Diencephalon (tissue), 1 donor: ENCODE measurements at places on chromosomes 7 and 10. TPM values are rescaled to one million over a fixed set of nuclear protein-coding genes. Genes with fewer than 3 reads are reported as not detected.

Gene BTBD16
- not detected for total RNA-seq

Gene VWDE
- 2.1 TPM for total RNA-seq

Gene SPDYE16
- 0.23 TPM for total RNA-seq

Gene REEP3
- 21.0 TPM for total RNA-seq

Gene GSTO2
- total RNA-seq = 6.7 TPM

Gene SPRN
- 13.4 TPM for total RNA-seq

Gene MMRN2
- total RNA-seq = 5.1 TPM

Gene LOXL4
- 0.46 TPM for total RNA-seq

Gene IKZF1
- total RNA-seq = 3.7 TPM

Gene CALHM1
- total RNA-seq = 0.23 TPM

Gene TWIST1
- 1.6 TPM for total RNA-seq

Gene CLIP2
- total RNA-seq = 115 TPM

Gene OR2A42
- total RNA-seq = under 0.01 TPM

Gene CRYGN
- not detected for total RNA-seq

Gene TMEM270
- not detected for total RNA-seq

Gene ADRA2A
- total RNA-seq = 6.0 TPM

Gene C7orf33
- total RNA-seq = not detected

Gene AMPH
- 61.6 TPM for total RNA-seq

Gene RSPH10B2
- total RNA-seq = 6.0 TPM

Gene GPAM
- total RNA-seq = 30.4 TPM

Gene IKZF5
- total RNA-seq = 10.6 TPM

Gene FFAR4
- 1.2 TPM for total RNA-seq

Gene LLCFC1
- not detected for total RNA-seq

Gene VPS37D
- total RNA-seq = 24.0 TPM

Gene IFIT1B
- 0.92 TPM for total RNA-seq

Gene CELF2
- 102 TPM for total RNA-seq

Gene TLX1
- not detected for total RNA-seq

Gene CTBP2
- 44.1 TPM for total RNA-seq

Gene SSC4D
- 1.6 TPM for total RNA-seq

Gene CAV1
- total RNA-seq = 10.6 TPM

Gene CHN2
- total RNA-seq = 43.6 TPM

Gene CWF19L1
- total RNA-seq = 27.2 TPM

Gene STEAP2
- 9.9 TPM for total RNA-seq

Gene ARHGEF35
- total RNA-seq = 1.4 TPM

Gene HSPA12A
- total RNA-seq = 41.1 TPM

Gene PCLO
- total RNA-seq = 77.5 TPM

Gene SPACDR
- not detected for total RNA-seq

Gene HGF
- total RNA-seq = 2.5 TPM
